Suppressor macrophage treated with lipopolysaccharide for 1 hour (primary cell): ENCODE measurements at places on chromosomes 5 and 9.

DNA sequence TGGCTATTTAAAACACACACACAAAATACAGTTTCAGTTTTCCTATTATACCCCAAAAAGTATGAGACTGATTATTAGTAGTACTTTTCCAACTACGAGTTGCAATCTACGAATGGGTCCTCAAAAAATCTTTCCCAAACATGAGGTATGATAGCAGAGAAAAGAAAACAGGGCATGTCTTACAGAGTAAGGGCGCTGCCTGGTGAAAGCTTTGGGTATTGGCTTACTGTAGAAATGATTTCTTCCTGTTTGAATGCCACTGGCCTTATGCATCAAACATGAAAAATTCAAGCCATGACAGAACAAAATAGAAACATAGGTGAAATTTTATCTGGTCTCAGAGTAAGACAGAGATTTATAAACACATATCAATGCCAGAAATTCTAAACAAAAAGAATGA is 448.0 kb downstream of the SPOCK1 start:
- DNase-seq: no peak

DNA sequence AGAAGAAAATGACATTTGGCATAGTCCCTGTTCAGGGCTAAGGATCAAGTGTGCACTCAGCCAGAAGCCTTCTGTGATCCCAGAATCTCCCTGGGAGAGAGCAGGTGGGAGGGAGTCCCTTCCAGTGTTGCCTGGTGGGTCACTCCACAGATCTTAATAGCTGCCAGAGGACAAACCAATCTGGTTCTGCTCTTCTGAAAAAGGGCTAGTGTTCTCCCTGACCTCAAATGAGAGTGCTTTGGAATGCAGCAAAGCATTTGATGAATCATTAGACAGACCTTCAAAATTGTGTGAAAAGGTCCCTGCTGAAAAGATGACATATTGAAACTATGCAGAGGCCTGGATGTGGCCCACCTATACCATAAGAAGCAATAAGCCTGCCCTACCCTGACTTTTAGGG is 339.7 kb downstream of the TMEM232 start:
- DNase-seq: no peak

GRCh38 chr5:27276119-27276518 is 237.7 kb upstream of the CDH9 start:
- no peak for DNase-seq

DNA sequence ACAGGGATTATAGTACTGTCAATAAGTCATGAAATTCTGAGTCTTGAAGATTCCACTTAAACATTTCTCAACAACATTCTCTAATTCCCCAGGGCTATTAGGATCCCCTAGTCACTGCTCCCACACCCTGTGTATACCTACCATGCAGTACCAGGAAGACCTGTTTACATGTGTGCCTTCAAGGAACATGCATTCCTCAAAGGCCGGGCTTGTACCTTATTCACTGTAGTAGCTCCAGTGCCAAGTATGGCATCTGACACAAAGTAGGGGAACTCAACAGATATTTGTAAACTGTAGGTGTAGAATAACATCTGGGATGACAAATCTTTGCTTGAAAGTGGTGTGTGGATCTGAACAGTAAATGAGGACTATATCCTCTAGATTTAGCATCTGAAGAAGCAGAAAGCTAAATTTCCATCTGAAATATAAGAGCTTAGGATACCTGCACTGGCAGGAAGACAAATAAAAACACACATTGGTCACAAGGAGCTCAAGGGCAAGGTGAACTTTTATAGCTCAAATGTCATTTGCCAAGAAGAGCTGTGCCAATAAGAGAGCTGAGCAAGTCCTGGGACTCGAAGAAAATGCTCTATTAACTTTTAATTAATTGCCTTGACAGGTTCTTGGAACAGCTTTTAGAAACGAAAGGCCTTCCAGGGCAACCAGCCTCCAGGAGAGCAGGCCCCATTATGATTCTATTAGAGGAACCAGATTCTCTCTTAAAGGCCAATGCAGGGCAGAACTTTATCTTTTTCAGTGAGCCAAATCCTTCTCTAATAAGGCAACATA is 52.3 kb upstream of the MYOT start:
- DNase-seq: no peak

GRCh38 chr5:54207566-54207965 is 102.8 kb downstream of the ARL15 start:
- DNase-seq: no peak

GRCh38 chr9:37474438-37474837 is 9.2 kb upstream of the ZBTB5 start:
- DNase-seq: no peak

- no peak for DNase-seq
Observed at GRCh38 chr9:79977074-79977435, 405.3 kb downstream of the TLE4 start.

- DNase-seq: peak; percentile 10
Observed at GRCh38 chr5:124034963-124035362, 523.0 kb downstream of the CSNK1G3 start.

- peak; percentile 43 for DNase-seq
Observed at GRCh38 chr5:96297290-96297689, 135.8 kb downstream of the PCSK1 start.

- DNase-seq: peak; percentile 48
Observed at GRCh38 chr5:111655169-111655924, 101.6 kb downstream of the NREP start.

DNA sequence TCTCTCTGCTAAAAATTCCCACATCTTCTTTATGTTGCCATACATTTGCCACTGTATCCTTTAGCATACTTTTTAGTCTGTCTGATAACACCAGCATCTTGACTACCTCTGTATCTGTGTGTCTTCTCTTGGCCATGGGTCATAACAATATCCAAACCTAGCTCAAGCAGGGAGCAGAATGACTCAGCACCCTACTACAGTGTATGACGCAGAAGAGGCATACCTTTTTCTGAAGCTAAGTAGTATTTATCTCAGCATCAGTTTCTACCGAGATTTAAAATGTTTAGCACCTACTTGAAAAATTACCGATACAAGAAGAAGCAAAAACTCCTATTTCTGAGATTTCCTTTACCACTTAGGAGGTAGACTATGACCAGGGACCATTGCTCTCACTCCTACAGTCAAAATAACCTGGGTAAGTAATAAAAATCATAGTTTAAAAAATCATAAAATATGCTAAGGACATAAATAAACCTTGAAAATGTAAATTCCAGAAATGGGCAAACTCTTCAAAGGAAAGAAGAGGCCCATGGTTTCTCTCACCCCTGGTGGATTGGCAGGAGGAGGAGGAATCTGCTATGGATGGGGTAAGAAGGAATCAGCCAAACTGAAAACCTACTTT is 286.5 kb downstream of the MAST4 start:
- no peak for DNase-seq

GRCh38 chr9:72599874-72600534 is 78.6 kb downstream of the TMC1 start:
- DNase-seq: no peak

DNA sequence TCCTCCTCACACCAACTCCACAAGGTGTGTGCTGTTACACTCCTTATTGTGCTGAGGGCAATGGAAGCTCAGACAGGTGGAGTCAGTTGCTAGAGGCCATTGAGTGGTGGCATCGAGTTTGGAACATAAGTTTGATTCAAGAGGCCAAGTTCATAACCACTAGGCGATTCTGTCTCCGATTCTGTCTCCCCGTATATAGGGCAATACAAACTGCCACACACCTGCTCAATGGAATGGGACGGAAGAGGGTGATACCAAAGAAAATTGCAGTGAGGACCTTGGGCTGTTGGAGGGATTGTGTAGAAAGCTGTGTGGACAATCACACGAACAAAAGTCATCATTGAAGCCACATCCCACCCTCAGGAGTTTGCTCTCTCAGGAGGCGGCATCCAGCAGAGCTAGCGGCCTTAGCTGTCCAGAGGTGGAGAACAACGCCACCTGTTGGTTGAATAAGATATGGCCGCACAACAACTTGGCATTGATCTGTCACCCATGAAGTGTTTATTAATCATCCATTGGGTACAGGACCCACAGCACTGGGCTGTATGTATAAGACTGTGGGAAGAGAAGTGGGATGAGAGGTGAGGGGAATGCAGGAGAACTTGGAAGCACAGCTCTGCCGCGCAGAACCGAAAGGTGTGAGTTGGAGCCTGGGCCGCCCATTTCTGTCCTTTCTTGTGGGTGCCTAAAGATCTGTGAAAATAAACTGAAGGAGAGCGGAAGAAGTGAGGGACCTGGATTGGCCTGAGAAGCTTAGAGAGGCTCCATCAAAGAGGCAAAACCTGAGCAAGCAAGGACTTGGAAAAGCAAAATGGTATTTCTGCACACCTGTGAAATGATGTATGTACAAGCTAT is 16.1 kb upstream of the NEUROG1 start:
- peak; percentile 91 for DNase-seq

DNA sequence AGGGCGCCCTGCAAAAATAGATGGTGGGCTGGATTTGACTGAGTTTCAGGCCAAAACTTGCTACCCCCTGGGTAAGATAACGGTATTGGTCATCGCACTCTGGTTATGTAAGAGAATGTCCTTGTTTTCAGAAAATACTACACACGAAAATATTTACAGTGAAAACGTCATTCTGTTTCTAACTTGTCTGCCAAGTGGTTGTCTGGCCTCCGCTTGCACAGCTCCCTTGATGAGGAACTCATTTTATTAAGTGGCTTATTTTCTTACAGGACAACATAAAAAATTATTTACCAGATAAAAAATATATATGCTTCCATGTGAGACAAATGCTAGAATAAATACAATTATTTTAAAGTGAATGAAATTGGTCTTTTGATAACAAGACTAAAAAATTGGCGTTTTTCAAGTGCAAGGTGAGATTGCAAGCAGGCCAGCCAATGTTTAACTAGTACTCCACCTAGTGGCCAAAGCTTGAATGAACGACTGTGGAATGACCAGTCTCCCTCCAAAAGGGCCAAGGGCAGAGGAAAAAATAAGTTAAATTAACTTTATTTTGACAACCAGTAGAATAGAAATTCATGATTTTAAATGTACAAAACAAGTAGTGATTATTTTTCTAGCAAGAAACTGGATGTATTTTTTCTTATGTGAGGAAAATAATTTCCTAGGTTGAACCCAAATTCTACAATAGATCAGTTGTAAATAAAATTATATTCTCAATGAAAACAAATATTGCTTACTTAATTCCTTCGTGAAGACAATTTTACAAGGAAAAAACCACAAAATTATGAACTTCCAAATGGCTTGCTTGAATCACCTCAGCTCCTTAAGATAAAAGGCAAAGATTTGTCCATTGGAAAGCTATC is 93.2 kb downstream of the ZFAND5 start:
- DNase-seq: peak; percentile 77

- DNase-seq: no peak
Observed at GRCh38 chr5:95153511-95153910, 131.4 kb downstream of the MCTP1 start.

GRCh38 chr5:171703146-171703545 is 82.5 kb upstream of the SMIM23 start:
- DNase-seq: no peak

DNA sequence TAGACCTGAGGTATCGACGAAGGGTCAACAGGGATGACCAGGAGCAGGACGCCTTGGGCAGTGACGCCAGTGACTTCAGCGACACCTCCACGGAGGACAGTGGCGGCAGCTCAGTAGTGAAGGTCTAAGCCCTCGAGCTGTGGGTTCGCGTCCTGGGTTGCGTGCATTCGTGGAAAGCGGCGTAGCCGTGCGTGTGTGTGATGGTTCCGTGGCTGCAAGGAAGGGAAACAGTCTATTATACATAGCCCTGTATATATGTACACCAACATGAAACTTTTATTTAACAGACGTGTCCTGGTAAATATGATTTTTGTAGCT is 8.4 kb downstream of the PPP1R26 start:
- no peak for DNase-seq

DNA sequence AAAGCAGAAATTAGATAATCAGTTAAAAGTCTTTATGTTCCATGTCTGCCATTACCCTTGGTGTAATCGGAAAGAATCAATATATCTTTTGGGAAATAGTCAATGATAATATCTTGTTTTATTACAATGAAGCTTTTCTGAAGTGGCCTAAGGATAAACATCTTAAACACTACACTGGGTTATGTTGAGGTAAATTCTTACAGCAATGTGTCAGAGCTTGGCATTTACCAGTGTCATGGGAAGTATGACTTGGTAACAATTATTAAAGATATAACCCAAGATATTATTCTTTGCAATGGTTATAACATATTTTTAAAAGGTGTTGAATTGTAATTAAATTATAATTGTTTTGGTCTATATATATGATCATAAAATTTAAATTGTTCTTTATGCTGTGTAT is 84.7 kb downstream of the CFAP95 start:
- DNase-seq: no peak

GRCh38 chr5:176948458-176948857 is 49.3 kb upstream of the HK3 start:
- no peak for DNase-seq

DNA sequence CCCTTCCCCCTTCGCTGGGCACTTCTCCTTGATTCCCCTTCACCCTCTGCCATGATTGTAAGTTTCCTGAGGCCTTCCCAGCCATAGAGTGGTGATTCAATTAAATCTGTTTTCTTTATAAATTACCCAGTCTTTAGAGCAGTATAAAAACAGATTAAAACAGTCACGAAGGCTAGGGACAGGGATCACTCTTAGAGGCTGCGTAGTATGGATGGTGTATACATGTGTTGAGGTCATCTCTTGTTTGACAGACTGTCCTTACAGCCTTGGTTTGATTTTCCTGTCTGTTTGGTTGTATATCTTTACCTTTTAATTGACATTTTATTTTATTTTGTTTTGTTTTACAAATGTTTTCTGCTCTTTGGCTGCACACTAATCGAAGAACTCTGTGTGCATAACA is 1155.7 kb upstream of the CDH18 start:
- no peak for DNase-seq

GRCh38 chr9:101055516-101055915 is 27.0 kb downstream of the PLPPR1 start:
- DNase-seq: no peak

DNA sequence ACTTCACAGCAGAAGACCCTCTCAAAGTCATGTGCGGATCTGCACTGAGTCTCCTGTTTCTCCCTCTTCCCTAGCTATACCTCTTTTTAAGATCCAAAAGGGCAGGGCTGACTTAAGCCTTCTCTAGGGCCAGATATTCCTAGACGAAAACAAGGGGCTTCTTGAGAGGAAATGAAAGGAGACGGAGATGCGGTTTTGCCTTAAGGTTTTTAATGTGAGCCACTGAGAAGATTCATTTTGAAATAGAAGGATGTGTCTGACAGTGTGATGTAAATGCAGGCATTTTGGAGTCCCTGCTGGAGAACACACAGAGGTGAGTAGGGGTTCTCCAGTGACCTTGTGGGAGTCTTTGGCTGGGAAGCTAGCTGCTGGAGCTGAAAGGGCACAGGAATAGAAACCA is 15.6 kb upstream of the IL12B start:
- no peak for DNase-seq

- DNase-seq: no peak
Observed at GRCh38 chr5:36438765-36439561, 137.3 kb upstream of the RANBP3L start.

- peak; percentile 78 for DNase-seq
Observed at GRCh38 chr9:99368341-99369326, 146.6 kb downstream of the SEC61B start.

GRCh38 chr9:95116002-95116807 is 201.3 kb downstream of the FANCC start:
- no peak for DNase-seq

- peak; percentile 32 for DNase-seq
Observed at GRCh38 chr5:30040488-30041118, 1152.9 kb upstream of the CDH6 start.

- DNase-seq: no peak
Observed at GRCh38 chr5:109102096-109102690, 307.6 kb downstream of the PJA2 start.
